ENCODE measurements at places on chromosomes 6 and 20.

DNA sequence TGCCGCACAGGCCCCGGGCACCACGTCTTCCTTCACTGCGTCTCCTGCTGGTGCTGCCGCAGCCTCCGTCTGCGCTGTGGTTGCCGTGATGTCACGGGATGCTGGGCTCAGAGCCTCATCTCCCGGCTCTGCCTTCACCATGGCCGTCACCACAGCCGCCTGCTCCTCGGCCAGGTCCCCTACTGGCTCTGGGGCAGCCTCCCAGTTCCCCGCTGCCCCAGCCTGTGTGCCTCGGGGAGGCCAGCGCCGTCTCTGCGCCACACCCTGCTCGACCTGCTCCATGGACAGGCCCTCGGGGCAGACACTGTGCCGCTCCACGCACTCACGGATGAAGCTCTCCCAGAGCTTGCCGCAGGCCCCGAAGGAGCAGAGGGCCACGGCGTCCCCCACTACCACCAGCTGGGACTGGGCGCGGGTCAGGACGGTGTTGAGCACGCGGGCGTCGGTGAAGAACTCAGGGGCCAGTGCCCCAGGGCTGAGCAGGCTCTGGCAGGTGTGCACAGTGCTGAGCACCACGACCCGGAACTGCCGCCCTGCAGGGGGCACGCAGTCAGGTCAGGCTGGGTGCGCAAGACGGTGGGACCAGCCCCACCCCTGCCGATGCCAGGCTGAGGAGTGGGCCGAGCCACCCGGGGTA is 8.2 kb downstream of the HELZ2 start:
- no peaks in the 10 kb centered on the region for H3K27me3 ChIP-seq
- peaks cover 8% of the 10 kb centered on the region for H3K4me1 ChIP-seq
- peaks cover 14% of the 10 kb centered on the region for H3K36me3 ChIP-seq
- no peak for DNase-seq
- H3K4me3 ChIP-seq = no peak overlapping the region
- H3K27ac ChIP-seq = no peak overlapping the region

- H3K4me3 ChIP-seq = no peak overlapping the region
- H3K36me3 ChIP-seq = peaks cover 12% of the 10 kb centered on the region
- H3K27ac ChIP-seq = peak overlapping the region; percentile 75
- H3K27me3 ChIP-seq = no peaks in the 10 kb centered on the region
- H3K4me1 ChIP-seq = peaks cover 70% of the 10 kb centered on the region
- no peak for DNase-seq
Observed at GRCh38 chr6:30776390-30777154, 32.2 kb upstream of the IER3 start.

DNA sequence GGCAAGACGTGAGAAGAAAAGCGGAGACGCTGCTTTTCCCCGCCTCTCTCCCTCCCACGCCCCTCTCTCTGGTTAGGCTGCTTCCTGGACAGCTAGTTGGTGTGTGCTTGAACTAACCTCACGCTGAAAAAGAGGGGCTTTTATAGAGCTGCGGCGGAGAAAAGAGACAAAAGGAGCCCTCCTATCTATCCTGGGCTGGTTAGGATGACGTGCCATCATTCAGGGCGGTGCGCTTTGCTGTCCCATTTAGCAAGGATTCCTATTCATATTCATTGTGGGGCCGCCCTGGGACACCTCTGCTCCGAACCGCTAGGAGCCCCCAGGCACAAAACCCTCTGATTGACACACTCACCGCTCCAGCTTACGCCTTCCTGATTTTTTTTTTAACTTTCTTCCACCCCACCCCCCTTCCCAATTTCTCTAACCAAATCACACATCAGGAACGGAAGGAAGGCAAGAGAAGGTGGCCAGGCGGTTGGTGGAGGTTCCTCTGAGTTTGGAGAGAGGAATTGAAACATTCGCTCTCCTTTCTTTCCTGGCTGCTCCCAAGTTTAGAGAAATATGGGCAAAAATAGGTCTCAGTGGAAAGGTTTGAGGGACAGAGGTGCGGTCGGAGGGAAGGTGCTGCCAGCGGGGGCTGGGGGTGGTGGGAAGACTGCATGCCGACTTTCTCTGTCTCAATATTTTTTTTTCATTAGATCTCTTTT is at the start of gene OLIG3:
Gene OLIG3 (minus strand): TSS at position 114 of the 707 bp plus-strand sequence. CDS start 224 bp downstream, outside the sequence.
- peaks cover 89% of the 10 kb centered on the region for H3K27me3 ChIP-seq
- H3K36me3 ChIP-seq = peaks cover 7% of the 10 kb centered on the region
- peak within 1 kb of the TSS; percentile 45 for H3K4me3 ChIP-seq
- H3K4me1 ChIP-seq = peaks cover 26% of the 10 kb centered on the region

GRCh38 chr20:60804240-60804917 is 447.7 kb upstream of the CDH4 start:
- no peak overlapping the region for H3K4me3 ChIP-seq
- H3K27me3 ChIP-seq = no peaks in the 10 kb centered on the region
- H3K36me3 ChIP-seq = no peaks in the 10 kb centered on the region
- no peak for DNase-seq
- no peak overlapping the region for H3K27ac ChIP-seq
- H3K4me1 ChIP-seq = no peaks in the 10 kb centered on the region

- H3K4me1 ChIP-seq = no peaks in the 10 kb centered on the region
- no peak overlapping the region for H3K4me3 ChIP-seq
- H3K27me3 ChIP-seq = no peaks in the 10 kb centered on the region
- peaks cover 14% of the 10 kb centered on the region for H3K36me3 ChIP-seq
- no peak for DNase-seq
- H3K27ac ChIP-seq = no peak overlapping the region
Observed at GRCh38 chr6:111361648-111362047, 121.4 kb downstream of the REV3L start.

- DNase-seq = no peak
- peak overlapping the region; percentile 50 for H3K27ac ChIP-seq
- peaks cover 45% of the 10 kb centered on the region for H3K36me3 ChIP-seq
- no peak overlapping the region for H3K4me3 ChIP-seq
- peaks cover 68% of the 10 kb centered on the region for H3K4me1 ChIP-seq
Observed at GRCh38 chr20:51383891-51384510, 158.5 kb downstream of the NFATC2 start.

- no peak overlapping the region for H3K27ac ChIP-seq
- no peak for DNase-seq
- no peak overlapping the region for H3K4me3 ChIP-seq
- H3K27me3 ChIP-seq = no peaks in the 10 kb centered on the region
Observed at GRCh38 chr6:167575158-167575696, 250.3 kb downstream of the TTLL2 start.

DNA sequence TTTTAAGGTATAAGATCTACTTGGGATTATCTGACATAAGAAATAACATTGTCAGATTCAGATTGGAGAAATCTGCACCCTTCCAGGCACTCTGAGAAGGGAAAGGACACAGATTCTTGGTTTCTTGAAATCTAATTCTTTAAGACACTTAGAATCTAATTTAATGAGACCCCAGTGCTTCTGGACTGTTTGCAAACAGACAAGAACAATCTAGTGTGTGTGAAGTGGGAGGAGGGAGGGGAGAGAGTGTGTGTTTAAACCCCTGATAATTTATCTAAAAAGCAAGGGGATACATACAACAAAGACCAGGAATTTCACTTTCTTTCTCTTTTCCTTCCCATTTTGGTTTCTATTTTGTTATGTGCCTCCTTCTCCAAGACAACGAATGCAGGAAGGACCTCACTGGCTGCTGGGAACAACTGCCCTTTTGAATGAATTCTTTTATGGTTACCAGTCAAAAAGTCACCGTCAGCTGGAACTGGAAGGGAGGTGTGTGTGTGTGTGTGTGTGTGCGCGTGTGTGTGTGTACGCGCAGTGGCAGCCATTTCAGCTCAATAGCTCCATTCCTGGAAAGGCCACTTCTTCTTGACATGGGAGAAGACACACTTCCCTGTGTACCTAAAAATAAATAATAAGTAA is 129.4 kb downstream of the BCAS1 start:
- H3K36me3 ChIP-seq = no peaks in the 10 kb centered on the region
- no peak for DNase-seq
- H3K27ac ChIP-seq = no peak overlapping the region
- peaks cover 57% of the 10 kb centered on the region for H3K4me1 ChIP-seq
- no peaks in the 10 kb centered on the region for H3K27me3 ChIP-seq

DNA sequence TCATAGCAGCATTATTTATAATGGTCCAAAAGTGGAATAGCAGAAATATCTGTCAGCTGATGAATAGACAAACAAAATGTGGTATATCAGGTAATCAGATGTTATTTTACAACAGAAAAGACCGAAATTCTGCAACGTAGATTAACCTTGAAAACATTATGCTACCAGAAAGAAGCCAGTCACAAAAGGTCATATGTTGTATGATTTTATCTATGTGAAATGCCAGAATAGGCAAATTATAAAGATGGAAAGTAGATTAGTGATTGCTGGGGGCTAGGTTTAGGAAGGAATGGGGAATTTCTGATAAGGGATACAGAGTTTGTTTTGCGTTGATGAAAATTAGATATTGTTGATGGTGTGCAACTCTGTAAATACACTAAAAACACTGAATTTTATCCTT is 165.0 kb upstream of the STMND1 start:
- H3K27me3 ChIP-seq = peaks cover 27% of the 10 kb centered on the region
- no peak for DNase-seq
- no peak overlapping the region for H3K27ac ChIP-seq
- no peaks in the 10 kb centered on the region for H3K4me1 ChIP-seq
- no peak overlapping the region for H3K4me3 ChIP-seq
- H3K36me3 ChIP-seq = no peaks in the 10 kb centered on the region

DNA sequence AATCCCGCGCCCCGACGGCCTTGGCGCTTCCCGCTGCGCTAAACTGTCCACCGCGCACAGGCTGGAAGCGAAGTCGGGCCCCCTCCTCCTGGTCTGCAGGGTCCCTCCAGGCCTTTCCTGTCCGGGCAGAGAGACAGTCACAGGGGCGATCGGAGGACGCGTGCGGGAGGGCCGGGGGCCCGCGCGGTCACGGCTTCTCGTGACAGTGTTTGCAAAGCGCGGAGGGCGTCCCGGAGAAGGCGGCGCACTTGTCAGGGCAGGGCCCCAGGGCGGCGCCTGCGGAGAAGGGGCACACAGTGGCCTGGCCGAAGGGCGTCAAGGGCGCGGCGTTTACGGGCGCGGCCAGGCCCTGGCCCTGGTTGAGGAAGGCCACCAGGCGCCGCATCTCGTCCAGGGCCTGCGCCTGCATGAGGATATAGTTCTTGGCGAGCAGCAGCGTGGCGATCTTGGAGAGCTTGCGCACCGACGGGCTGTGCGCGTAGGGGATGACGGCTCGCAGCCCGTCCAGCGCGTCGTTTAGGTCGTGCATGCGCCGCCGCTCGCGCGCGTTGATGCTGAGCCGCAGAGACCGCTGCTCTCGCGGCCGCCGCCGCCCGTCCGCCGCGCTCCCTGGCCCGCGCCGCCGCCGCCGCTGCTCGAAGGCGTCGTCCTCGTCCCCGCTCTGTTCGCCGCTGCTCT is 763 bp downstream of the BHLHE23 start:
- H3K4me3 ChIP-seq = no peak overlapping the region
- no peak overlapping the region for H3K27ac ChIP-seq
- H3K4me1 ChIP-seq = peaks cover 7% of the 10 kb centered on the region
- peaks cover 3% of the 10 kb centered on the region for H3K36me3 ChIP-seq
- peaks cover 61% of the 10 kb centered on the region for H3K27me3 ChIP-seq

- DNase-seq = no peak
- H3K4me1 ChIP-seq = no peaks in the 10 kb centered on the region
- no peaks in the 10 kb centered on the region for H3K36me3 ChIP-seq
- H3K4me3 ChIP-seq = no peak overlapping the region
- no peaks in the 10 kb centered on the region for H3K27me3 ChIP-seq
Observed at GRCh38 chr6:17730078-17730704, 23.5 kb upstream of the NUP153 start.

DNA sequence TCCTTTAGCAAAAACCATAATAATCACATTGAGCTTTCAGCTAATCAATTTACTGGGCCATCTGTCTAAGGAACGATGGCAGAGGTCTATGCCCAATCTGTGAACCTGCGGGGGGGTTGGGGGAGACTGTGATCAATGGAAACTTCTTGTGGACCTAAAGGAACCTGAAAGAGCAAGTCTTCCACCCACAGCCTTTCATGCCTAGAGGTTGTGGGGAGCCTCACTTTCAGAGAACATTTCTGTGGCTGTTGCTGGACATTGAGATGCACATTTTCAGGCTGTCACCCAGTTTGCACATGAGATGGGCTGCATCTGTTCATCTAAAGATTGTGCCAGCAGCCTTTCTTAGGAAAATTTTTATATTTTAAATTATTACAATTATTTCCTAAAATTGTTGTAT is 310.0 kb upstream of the SPTLC3 start:
- no peaks in the 10 kb centered on the region for H3K4me1 ChIP-seq
- H3K27me3 ChIP-seq = no peaks in the 10 kb centered on the region
- no peak for DNase-seq
- H3K27ac ChIP-seq = no peak overlapping the region
- H3K4me3 ChIP-seq = no peak overlapping the region
- no peaks in the 10 kb centered on the region for H3K36me3 ChIP-seq

- H3K27me3 ChIP-seq = peaks cover 2% of the 10 kb centered on the region
- peak overlapping the region; percentile 16 for H3K4me3 ChIP-seq
- DNase-seq = no peak
- peaks cover 19% of the 10 kb centered on the region for H3K36me3 ChIP-seq
- H3K27ac ChIP-seq = peak overlapping the region; percentile 40
Observed at GRCh38 chr20:4949833-4950178, 51.5 kb downstream of the SLC23A2 start.

GRCh38 chr6:34679552-34680253 is 16.9 kb downstream of the ILRUN start:
- peaks cover 11% of the 10 kb centered on the region for H3K4me1 ChIP-seq
- H3K36me3 ChIP-seq = peaks cover 5% of the 10 kb centered on the region
- H3K4me3 ChIP-seq = no peak overlapping the region
- no peaks in the 10 kb centered on the region for H3K27me3 ChIP-seq
- no peak for DNase-seq

GRCh38 chr6:168865-169455 is 123.3 kb upstream of the DUSP22 start:
- H3K4me3 ChIP-seq = no peak overlapping the region
- no peaks in the 10 kb centered on the region for H3K4me1 ChIP-seq
- no peak for DNase-seq
- no peaks in the 10 kb centered on the region for H3K36me3 ChIP-seq

DNA sequence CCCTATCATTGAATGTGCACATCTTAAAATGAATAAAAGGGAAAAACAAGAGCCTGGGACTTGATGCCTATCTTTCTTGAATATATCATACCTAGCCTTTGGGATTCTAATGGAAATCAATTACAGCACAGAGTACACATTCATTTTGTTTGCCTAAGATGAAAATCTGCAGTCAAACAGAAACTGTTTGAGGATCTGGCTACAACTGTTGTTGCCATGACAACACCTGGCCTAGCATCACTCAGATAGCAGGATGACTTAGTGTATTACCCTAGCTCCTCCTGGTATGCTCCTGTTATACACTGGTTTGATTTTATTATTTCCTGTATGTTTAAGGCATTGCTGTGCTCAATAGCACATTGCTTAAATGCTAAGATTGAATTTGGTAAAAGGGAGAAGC is 71.5 kb upstream of the LAMP5 start:
- no peak for DNase-seq
- H3K27ac ChIP-seq = no peak overlapping the region
- H3K4me3 ChIP-seq = no peak overlapping the region
- no peaks in the 10 kb centered on the region for H3K36me3 ChIP-seq
- no peaks in the 10 kb centered on the region for H3K4me1 ChIP-seq

Data from activated T-helper 1 cell treated with anti-CD3 and anti-CD28 coated beads, Interleukin-12 subunit alpha, Interleukin-12 subunit beta, Interleukin-2, Interleukin-4 antibody, amounts not matched to agents 30 ng/mL and 10 ng/mL and 1 ng/mL, durations not matched to agents 14 hours and 24 hours and 36 hours (primary cell).